ENCODE measurements at places on chromosomes 3 and 15.

DNA sequence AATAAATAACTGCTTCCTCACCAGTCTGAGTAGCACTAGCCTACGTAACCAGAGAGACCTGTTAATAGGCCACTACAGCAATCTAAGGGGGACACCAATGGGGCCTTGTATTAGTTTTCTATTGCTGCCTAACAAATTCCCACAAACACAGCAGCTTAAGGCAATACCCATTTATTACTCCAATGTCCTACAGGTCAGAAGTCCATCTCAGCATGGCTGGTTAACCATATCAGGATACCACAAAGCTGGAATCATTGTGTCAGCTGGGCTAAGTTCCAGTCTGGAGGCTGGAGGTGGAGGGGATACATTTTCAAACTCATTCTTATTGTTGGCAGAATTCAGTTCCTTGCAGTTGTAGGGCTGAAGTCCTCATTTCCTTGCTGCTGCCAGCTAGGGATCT, 331.9 kb downstream of the ULK4 start:
- no peak for DNase-seq

DNA sequence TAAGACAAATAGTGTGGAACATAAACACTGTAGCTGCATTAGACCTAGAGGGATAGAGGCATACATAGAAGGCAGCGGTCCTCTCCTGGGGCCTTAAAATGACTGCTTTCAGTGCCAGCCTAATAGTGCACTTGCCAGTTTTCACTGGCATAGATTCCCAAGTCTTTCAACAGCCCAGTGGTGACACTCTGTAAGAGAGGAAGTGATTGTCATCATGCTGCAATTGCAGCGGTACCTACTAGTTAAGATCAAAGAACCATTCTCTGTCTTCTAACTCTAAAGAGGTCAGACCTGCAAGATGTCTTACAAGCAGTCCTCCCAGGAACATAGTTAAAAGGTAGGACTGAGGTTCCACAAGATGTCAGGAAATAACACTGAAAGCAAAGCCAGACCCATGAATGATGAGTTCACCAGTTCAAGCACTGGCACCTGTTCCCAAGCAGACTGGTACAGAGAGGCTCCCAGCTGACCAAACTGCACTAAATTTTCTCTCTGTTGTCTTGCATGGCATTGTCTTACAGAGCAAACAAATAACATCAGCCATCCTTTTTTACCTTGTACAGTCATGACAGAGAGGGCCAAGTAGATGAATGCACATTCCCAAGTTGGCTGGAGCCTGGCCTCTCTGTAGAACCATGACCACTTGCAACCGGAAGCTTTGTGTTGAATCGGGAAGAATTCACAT, 100.5 kb upstream of the SKOR1 start:
- no peak for DNase-seq

GRCh38 chr3:97265237-97266005, 451.0 kb downstream of the EPHA6 start:
- DNase-seq, result no peak

GRCh38 chr3:74282202-74282601, 332.3 kb downstream of the CNTN3 start:
- DNase-seq, result no peak

- no peak for DNase-seq
These were observed 210.2 kb downstream of the THSD4 start for GRCh38 chr15:71325481-71325880.
